CD4-positive, CD25-positive, alpha-beta regulatory T cell (primary cell): ENCODE measurements at places on chromosomes 12 and 14.
A peak's percentile ranks its signal among the peaks of the same experiment; 100 is the strongest.

GRCh38 chr12:130119241-130119861 lies 42.9 kb upstream of the FZD10 start:
- no peak for DNase-seq

DNA sequence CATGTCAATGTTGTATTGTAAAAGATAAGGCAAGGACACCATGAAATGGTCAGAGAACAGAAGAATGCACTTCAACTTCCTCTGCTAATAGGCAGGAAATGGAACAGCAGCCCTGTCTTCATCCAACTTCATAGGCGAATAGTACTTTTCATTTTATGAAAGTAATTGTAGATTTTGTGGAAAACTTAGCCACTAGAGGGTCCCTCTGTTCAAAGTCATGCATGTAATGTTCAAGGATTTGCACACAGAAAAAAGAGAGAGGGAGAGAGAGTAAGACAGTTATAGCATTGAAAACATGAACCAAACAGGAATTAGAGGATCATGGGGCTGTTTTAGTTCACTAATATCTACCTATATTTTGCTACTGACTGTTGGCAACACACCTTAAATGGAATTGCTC lies 172.2 kb downstream of the FLRT2 start:
- no peak for DNase-seq

- DNase-seq = peak; percentile 16
These were observed 17.4 kb upstream of the GALNT16 start for GRCh38 chr14:69242311-69243224.

DNA sequence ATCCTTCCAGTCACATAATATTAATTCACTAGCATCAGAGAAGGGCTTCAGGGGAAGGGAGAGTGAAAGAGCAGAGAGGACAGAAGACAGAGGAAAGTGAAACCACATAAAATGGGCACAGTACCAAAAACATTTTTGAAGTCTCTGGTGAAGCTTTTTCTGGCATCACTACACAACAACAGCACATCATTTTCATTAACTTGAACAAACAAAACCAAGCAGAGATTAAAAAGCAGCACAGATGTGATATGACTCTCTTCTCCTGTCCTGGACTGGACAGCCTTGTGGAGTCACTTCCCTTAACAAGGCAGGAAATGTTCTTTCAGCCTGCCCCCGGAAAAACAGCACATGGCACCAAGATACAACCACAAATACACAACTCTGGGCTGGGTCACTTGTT lies 112.0 kb downstream of the TSPAN8 start:
- DNase-seq = no peak

GRCh38 chr12:3135522-3136461 lies 58.6 kb downstream of the TSPAN9 start:
- DNase-seq = peak; percentile 67

DNA sequence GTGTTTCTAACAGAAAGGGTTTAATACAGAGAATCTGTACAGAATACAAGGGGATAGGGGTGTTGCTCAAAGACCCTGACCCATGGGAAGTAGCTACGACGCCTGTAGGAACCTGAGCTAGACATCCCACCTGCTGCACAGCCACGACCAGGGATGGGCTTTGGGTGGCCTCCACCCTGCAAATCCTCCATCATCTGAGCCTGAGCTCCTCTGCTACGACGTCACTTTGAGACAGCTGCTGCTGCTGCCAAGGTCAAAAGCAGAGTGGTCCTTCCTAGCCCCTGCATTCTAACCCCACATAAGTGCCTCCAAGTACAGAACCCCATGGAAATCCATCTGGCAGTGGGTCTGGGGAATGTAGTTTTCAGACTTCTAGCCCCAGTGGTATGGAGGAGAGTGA lies 43.8 kb downstream of the JAG2 start:
- DNase-seq = no peak

GRCh38 chr12:107282628-107283027 lies 189.3 kb upstream of the CRY1 start:
- no peak for DNase-seq

DNA sequence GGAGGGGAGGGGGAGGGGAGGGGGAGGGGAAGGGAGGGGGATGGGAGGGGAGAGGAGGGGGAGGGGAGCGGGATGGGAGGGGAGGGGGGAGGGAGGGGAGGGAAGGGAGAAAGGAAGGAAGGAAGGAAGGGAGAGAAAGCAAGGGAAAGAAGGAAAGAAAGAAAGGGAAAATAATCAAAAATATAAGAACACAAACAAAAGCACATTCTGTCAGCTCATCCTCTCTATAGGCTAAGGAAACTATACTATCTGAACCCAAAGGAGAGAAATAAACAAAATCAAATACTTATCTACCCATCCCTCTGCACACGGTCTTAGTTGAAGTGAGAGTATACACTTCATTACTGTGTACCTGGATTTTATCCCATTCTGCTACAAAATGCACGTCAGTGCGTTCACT lies 26.9 kb downstream of the MANSC1 start:
- no peak for DNase-seq

DNA sequence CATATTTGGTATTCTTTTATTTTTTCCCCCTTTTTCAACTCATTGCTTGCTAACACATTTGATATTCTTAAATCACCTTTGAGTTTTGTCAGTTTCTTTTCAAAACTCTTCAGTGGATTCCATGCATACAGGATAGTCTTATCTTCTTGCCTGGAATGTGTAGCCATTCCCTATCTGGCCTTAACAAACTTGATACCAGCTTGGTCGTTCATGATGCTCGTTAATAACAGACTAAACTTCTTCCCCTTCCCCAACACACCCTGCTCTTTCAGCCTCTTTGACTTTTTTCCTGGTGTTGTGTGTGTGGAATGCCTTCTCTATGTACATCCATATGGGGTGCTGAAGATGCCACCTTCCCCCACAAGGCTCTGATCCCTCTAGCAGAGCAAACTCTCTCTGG lies 17.7 kb upstream of the CALM1 start:
- DNase-seq = no peak

- DNase-seq = no peak
These were observed 160.1 kb downstream of the EPS8 start for GRCh38 chr12:15629108-15629507.

DNA sequence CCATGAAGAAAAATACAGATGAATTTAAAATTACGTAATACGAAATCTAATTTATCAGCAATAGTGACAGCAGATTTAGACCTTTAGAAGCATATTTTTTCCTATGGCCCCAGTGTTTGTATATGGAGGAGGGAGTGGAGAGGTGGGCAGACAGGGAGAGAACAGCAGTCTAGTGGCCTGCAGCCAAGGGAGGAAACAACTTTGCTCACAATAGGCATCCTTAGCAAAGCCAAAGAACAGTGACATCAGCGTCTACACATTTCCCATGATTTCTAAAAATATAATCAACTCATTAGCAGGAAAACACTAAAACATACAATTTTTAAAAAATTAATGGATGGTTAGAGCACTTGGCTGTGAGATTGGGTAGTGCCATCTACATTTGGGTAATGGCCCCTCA lies 622.6 kb upstream of the ATP2B1 start:
- DNase-seq = no peak

- DNase-seq = no peak
These were observed 435.4 kb upstream of the STXBP6 start for GRCh38 chr14:25485381-25485780.

DNA sequence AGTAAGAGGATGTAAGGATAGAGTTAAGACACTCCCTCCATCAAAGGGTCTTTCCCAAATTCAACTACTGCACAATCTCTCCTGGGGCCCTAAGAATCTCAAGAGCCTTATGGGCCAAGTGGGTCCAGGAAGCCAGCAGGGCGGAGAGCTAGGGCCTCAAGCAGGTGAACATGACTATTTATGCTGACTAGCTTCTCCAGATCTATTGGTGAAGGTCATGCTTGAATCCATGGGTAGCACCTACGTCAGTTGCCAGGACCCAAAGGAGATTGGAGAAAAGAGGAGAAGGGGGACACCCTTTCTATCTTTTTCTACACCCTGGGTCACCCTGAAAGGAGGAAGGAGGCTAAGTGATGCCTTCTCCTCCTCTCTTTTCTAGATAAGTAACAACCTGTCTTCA lies 534.2 kb upstream of the MIS18BP1 start:
- no peak for DNase-seq

GRCh38 chr14:25607192-25607591 lies 557.2 kb upstream of the STXBP6 start:
- DNase-seq = no peak

- no peak for DNase-seq
These were observed 119.1 kb upstream of the FAR2 start for GRCh38 chr12:29030006-29030405.

DNA sequence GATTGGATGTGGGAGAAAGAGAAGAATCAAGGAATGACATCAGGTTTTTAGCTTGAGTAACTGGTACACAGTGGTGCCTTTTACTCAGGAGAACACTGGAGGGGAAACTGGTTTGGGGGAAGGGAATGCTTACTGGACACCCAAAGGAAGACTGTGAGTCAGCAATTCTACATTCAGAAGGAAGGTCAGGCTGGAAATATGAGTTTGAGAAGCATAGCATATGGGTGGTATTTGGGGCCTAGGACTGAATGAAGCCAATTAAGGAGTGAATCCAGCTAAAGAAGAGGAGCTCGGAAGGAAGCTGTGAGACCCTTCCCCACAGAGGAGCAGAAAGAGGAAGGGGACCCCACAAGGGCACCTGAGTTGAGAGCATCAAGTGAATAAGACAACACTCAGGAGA lies 35.4 kb downstream of the DMAC2L start:
- DNase-seq = no peak

DNA sequence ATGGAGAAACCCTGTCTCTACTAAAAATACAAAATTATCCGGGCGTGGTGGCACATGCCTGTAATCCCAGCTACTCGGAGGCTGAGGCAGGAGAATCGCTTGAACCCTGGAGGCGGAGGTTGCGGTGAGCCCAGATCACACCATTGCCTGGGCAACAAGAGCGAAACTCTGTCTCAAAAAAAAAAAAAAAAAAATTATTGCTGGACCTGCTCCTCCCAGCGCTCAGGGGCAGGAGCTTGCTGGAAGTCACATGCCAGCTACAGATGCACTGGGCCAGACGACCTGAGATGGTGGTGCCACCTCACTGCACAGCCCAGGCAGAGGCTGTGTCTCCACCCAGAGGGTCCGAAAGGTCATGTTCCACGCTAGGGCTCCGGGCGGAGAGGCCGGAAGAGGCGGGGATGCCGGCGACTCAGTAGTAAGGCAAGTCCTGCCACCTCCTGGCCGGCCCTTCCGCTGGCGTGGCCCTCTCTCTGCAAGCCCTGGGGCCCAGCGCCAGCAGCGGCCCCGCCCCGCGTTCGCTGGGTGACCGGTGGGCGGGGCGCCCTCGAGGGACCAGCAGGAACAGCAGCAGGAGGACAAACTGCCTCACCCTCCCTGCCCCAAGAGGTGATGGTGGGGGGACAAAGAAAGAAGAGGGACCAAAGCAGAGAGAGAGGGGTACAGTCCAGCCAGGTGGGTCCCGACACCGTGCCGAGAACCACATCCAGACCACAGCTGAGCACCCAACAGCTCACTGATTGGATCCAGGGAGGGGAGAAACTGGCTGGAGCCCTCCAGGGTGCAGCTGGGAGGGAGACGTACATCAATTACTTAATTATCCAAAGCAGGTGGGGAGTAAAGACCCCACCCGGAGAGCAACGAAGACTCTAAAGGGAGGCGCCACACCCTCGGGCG lies 3.6 kb upstream of the RHOF start:
- no peak for DNase-seq

GRCh38 chr12:114343585-114344302 lies 62.2 kb downstream of the TBX5 start:
- DNase-seq = no peak

GRCh38 chr12:83700838-83701237 lies 1014.1 kb downstream of the TMTC2 start:
- DNase-seq = no peak

DNA sequence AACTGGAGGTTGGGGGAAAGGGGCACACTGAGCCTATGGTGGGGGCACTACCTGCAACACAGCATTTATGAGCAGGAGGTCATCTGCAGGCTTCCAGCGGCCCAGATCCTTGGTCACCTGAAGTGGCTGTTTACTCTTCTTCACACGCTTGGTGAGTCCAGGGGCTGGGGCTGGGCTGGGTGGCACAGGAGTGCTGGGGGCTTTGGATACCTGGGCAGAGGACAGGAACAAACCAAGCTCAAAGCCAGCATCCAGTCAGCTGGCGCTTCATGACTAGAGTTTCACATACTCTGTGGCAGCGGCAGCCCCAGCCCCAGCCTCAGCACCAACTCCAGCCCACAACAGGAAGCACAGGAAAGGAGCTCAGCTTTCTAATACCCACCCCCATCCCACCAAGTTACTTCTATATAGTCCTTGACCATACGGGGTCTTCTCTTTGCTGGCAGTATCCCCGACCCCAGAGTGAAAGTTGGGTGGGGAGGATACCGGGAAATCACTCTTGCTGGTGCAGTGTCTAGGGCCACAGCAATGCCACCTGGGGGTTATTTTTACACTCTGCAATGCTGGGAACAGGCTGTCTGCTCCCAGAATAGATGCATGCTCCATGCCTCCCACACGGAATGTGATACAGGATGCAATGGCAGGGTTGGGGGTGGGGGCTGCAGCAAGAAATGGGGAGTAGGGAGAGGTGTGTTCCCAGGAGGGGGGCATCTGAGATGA lies 3.1 kb downstream of the MCRS1 start:
- no peak for DNase-seq

DNA sequence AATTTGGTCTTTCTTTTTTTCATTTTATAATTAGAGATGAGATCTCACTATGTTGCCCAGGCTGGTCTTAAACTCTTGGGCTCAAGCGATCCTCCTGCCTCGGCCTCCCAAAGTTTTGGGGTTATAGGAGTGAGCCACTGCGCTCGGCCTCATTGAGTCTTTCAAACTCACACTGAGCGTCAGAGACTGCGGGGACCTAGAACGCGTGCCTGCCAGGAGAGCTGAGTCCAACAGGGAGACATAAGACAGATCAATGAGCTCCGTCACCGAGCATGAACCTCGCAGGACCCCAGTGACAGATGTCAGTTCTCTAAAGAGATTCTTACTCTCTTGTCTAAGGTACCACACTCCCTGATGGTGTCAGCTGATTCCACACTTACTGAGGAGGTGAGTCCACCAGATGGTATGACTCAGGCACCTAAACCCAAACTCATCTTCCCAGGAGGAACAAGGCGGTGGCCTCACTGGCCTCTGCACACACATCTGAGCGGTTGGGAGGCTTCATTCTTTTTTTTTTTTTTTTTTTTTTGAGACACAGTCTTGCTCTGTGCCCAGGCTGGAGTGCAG lies 58.9 kb downstream of the CCDC88C start:
- no peak for DNase-seq

- DNase-seq = no peak
These were observed 313.9 kb downstream of the CACNA1C start for GRCh38 chr12:2366711-2367110.

DNA sequence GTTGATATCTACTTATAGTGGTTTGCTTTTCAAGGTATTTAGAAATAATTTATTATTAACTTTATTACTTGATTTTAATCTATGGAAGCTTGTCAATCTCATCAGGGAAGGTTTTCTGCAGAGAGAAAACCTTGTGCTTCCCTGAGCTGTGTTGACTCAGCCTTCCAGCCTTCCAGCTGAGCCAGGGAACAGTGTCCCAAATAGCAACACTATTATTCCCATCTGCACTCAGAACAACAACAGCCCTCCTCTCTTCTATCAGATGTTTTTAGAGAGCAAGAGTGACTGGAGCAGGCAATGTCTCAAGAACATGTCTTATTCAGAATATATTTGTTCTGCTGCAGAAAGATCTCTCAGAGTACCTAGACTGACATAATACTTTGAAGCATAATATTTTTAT lies 389.9 kb upstream of the GARIN6 start:
- DNase-seq = no peak
